ENCODE measurements at places on chromosomes 1 and 21.

- no peak for DNase-seq
Measured at GRCh38 chr1:39663559-39663958, 8.3 kb downstream of the NT5C1A start.

DNA sequence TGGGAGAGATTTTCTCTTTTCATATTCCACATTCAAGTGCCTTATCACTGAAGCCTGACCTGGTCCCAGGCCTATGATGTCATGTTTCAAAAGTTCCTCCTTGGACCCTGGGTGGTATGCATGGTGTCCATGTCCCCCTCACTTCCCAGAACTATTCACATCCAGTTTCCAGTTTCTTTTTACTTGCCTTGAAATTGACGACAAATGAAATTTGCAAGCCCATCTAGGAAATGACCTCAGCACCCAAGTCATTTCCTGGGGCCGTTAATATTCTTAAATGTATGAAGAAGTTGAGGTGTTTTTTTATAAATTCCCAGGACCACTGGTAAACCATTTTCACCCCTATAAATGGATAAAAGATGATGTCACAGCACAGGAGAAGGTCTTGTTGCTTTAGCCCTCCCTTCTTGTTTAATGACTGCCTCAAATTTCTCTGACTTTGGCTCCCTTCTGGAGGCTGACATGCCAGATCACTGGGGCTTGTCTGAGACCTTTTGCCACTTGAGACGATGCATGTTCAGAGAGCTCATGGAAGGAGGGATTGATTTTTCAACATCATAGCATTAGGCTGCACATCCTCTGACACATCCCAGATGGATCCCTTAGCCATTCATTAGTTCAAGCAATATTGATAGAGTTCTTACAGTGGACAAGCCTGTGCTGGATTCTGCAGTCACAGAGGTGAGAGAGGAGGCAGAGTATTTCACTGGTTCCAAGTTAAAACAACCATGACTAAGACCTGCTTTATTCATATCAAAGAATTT is 221.3 kb downstream of the PLPP3 start:
- DNase-seq = no peak

- DNase-seq = no peak
Measured at GRCh38 chr1:45620588-45621500, 3.0 kb downstream of the CCDC17 start.

DNA sequence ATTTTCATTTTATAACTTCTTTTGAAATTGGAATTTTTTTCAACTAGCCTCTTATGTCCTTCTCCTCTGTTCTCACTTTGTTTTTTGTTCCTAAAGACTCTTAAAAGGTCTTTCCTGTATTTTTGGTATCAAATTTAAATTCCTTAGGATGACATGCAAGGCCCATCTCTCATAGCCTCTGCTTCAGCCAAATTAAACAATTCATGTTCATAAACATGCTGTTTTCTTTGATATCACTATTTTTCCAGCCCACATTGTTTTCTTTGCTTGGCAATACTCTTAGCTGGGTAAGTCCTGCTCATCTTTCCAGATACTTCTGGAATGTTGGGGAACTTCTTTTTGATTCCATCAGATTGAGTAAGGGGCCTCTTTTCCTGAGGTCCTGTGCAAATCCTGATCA is 55.8 kb upstream of the GPR88 start:
- DNase-seq = no peak

DNA sequence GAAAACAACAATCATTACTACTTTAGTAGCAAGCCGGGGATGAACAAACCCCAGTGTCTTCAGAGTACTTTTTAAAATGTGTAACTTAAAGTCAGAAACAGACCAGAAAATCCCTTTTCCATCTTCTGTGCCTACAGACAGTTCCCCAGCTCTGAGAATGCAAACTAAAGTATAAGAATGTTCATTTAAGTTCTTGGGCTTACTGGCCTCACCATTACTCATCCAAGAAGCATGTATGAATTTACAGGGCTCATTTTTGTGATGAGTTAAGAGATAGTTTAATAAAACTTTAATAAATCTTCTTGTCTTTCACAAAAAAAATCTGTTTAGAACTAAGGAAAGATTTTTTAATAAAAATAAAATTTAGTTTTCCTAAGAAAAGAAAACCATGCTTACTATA is 4.6 kb downstream of the LPGAT1 start:
- DNase-seq = no peak

- DNase-seq = no peak
Measured at GRCh38 chr1:31371121-31371959, 1.5 kb downstream of the FABP3 start.

- peak; percentile 86 for DNase-seq
Measured at GRCh38 chr1:225454733-225455132, 26.9 kb upstream of the LBR start.

DNA sequence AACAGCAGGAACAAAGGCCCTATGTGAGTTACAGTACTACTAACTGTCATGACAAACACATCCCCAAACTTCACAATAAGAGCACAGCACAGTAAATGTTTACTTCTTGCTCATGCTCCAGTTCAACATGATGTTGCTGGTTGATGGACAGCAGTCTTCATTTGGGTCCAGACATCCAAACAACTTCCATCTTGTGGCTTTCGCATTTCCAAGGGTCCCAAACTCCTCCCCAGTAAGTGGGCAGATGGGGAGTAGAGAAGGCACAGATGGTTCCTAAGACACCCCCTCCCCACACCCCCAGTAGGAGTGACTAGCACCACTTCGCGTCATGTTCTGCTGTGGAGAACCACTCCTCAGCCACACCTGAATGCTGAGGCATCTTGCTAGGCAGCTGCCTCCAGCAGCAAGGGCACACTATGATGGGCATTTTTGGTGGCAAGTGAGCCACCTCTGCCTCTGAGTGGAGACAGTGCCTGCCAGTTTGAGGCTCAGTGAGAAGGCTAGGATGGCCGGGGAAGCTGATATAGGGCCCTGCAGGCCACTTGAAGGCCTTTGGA is 32.7 kb upstream of the CD2 start:
- DNase-seq = no peak

GRCh38 chr21:29656504-29657239 is 283.1 kb downstream of the GRIK1 start:
- DNase-seq = peak; percentile 17

DNA sequence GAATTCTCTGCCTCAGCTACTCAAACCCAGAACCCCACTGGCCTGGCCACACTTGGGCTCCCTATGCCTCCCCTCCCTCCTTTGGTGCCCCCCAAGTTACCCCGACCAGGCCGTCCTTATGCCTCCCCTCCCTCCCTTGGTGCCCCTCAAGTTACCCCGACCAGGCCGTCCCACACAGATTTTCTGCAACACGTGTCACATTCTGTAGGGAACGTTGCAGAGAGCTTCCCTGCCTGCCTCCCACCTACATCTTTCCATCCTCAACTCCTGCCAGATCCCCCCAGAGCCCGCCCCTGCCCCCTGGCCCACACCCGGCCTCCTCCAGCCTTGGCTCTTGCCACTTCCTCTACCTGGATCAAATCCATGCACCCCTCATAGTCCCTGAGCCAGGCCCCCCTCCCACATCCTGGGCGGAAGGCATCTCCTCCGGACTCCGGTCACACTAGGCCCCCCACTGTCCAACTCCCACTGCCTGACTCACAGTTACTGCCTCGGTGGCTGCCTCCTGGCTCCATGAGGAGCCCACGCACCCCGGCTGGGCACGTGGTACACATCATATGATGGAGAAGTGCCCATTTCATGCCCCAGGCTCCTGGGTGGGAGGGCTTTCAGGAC is 41.2 kb downstream of the KCNAB2 start:
- DNase-seq = no peak

DNA sequence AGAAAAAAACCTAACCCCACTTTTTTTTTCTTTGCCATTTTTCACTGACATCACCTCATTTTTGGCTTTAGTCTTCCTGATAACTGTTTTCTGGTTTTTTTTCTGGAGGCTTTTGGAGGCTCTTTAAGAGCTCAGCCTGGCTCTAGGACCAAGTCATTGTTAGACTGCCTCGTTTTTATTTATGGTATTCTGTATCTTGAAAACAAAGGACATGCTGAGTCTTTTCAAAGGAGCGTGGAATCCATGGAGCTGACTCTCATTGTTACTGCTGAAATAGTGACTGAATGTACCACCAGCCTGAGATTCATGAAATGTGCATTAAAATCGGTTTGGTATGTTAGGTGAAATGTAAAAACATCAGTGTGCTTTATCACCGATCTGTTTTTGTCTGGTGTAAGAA is 28.0 kb downstream of the RASAL2 start:
- no peak for DNase-seq

- DNase-seq = peak; percentile 32
Measured at GRCh38 chr1:62437273-62437940, 558 bp downstream of the USP1 start.

DNA sequence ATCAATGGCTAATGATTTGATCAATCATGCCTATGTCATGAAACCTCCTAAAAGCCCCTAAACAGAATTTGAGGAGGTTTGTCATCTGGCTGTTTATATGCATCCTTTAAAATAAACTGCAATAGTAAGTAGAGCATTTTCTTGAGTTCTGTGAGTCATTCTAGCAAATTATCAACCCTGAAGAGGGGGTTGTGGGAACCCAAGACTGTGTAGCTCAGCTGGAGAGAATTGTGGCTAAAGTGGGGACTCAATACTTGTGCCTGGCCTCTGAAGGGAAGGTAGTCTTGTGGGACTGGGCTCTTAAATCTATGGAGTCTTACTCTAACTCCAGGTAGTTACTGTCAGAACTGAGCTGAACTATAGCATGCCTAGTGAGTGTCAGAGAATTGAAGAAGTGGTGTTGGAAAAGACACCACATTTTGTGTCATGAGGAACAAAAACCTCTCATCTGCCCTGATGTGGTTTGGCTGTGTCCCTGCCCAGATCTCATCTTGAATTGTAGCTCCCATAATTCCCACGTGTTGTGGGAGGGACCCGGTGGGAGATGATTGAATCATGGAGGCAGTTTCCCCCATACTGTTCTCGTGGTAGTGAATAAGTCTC is 402.4 kb downstream of the USH2A start:
- no peak for DNase-seq

DNA sequence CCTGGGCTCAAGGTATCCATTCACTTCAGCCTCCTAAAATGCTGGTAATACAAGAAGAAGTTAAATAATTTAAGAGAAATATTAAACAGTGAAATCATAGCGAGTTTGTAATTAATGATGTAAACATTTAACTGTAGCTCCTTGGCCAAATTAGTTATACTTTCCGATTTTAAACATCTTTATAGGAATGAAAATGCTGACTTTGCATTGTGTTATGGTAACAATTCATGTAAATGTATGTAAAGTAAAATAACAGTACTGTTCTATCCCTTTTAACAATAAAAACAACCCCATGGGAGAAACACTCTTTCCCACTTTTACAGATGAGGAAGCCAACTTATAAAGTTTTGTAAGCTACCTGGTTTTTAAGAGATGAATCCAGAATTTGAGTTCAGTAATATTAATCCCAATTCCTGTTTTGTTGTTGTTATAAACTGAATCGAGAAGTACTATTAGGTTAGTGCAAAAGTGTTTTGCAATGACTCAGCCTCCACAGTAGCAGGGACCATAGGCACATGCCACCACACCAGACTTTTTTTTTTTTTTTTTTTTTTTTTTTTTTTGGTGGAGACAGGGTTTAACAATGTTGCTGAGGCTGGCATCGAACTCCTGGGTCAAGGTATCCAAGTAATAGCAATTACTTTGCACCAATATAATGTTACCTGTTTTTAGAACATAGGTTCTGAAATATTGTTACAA is 1360.4 kb downstream of the BRINP3 start:
- DNase-seq = no peak

DNA sequence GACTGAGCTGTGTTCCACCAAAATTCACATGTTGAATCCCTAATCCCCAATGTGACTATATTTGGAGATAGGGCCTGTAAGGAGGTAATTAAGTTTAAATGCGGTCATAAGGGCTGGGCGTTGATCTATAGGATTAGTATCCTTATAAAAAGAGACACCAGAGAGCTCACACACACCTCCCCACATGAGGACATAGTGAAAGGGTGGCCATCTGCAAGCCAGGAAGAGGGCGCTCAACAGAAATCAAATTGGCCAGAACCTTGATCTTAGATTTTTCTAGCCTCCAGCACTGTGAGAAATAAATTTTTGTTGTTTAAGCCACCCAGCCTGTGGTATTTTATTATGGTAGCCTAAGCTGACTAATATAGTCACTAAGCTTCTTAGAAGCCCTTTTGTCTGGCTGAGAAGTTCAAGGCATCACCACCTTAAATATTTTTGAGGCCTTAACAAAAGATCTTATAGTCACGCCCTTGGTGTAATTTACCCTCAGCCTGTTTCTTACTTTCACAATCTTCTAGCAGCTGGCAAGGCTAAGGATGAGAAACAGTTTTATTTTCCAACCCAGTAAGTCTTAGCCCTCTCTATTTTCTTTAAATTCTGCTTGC is 28.8 kb downstream of the GORAB start:
- no peak for DNase-seq
